ENCODE measurements at places on chromosomes 1 and 21.

DNA sequence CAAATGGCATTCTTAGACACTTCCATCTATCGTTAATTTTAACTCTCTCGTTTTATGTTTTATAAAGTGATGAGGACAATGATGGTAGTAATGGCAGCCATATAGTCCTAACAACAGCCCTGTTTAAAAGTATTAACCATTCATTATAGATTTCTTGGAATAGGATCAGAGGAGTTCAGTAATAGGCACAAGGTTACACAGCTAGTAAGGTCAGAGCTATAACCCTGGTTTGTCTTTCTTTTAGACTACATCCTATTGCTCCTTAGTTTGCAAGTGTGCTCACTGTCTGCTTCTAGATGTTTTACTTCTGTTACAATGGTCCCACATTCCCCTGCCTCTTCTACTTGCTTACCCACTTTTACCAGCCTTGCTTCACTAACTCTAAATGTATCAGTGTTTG, 50.9 kb downstream of the TLCD4 start:
- no peak for DNase-seq

DNA sequence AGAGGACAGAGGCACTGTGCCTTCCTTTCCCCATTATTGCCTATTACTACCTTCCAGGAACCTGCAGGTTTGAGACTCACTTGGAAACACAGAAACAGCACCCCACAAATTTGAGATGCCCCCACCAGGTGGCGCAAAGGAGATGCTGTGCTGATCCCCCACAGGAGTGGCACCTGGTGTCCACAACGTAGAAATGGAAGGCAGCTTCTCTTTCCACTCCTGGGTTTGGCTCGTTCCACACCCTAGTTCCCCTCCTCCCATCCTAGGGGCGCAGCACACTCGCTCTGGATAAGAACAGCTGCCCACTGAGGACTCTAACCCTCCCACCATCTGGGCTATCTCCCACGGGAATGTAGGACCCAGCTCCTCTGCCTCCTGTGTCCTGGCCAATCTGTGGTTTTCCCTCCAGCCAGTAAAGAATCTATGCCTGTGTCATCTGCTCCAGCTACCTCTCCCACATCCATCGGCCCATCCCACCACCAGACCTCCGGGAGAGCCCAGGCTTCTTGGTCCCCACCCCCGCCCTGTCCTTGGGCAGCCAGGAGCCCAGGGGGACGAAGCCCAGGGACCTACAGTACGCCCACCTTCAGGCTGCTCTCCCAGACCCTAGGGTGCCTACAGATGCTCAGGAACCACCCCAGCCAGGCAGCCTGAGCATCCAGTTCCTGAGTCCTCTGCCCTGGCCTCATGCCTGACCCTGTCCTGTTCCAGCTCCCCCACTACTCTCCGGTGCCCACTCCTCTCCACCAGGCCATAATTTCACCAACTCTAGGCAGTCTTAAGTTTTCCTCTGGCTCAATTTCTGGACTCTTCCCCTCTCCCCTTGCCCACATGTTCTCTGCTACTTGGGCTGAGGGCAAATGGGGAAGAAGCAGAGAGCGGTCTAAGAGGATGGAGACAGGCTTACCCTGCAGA, 549 bp downstream of the THBS3 start:
- DNase-seq: peak; percentile 81

- DNase-seq: no peak
These were observed 61.9 kb downstream of the WNT9A start for GRCh38 chr1:227885648-227886502.

GRCh38 chr1:18107369-18108298, at the start of gene IGSF21:
IGSF21 (plus strand) TSS chr1:18107798; CDS start chr1:18108129, 331 bp downstream.
- DNase-seq: no peak

GRCh38 chr1:221664253-221664652, 77.6 kb downstream of the DUSP10 start:
- DNase-seq: no peak

- no peak for DNase-seq
These were observed 234.8 kb downstream of the HMCN1 start for GRCh38 chr1:185969028-185969427.

GRCh38 chr1:6581561-6582305, 1.9 kb downstream of the ZBTB48 start:
- no peak for DNase-seq

DNA sequence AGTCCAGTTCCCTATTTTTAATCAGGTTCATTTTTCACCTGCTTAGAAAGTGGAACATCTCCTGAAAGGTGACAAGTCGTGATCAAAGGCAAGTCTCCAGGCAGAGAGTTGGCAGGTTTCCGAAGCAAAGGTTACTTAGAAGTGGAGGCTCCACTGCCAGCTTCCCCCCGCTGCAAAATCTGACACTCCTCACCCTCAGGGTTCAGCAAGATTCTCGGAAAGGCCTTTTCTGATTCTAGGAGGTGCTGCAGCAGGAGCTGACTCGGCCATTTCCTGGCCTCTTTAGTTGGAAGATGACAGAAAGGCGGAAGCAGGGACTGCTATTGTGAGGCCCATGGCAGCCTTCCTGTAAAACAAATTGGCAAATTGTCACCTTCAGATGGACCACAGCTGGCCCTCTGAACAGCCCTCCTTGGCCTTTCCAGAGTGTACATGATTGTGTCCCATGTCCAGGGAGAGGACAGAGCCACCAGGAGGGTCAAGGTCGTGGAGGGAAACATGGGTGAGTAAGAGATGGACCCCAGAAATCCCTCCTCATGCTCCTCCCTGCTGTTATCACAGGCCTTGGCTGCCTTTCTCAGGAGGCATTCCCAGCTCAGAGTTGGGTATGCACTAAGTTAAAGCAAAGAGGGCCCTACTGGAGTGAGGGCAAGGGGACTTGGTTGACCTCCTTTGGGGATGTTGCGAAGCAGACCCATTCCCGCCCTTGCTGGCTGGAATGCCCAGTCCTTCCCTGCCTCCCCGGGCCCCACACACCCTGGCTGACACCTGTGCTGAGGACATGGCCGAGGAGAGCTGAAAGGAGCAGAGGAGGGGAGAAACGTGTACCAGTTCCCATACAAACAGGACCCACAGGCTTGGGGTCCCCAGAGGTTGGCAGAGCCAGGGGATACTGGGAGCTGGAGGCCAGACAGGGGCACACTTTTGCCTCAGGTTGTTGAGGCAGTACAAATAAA, 115.5 kb upstream of the IRF2BP2 start:
- DNase-seq: peak; percentile 44

DNA sequence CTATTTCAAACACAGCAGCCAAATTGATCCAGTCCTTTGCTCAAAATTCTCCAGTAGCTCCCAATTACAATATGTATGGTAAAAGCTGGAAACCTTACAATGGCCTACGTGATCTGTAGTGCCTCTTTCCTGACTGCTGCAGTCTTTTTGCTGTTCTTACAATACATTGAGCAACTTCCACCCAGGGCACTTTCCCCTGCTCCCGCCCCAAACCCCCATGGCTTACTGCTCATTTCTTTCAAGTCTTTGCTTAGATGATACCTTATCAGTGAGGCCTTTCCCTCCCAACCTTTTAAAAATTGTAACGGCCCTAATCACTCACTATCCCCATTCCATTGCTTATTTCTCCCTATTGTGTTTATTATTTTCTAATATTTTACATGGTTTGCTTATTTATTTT, 43.9 kb upstream of the APOBEC4 start:
- no peak for DNase-seq

DNA sequence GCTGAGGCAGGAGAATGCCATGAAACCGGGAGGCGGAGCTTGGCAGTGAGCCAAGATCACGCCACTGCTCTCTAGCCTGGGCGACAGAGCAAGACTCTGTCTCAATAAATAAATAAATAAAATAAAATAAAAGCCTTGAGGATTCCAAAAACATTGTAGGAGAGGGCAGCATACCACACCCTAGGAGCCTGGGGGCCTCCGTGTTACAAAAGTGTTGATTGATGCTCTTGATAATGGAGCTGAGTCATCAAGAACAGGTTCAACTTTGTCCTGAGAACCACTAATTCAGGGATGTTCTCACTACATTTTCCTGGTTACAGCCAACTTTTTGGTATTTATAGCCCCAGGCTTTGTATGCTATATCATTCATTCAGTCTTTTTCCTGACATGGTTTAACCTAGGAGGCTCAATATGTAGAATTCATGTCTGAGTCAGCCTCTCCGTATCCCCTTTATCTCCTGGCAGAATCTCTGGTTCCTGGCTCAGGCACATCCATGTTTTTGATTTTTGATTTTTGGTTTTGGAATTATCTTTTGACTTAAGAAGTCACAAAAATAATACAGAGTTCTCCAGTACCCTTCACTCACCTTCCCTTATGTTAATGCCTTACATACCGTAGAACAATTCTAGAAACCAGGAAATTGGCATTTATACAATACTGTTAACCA, 69.4 kb downstream of the LRRC8D start:
- no peak for DNase-seq

GRCh38 chr1:168148916-168149315, 12.2 kb upstream of the GPR161 start:
- DNase-seq: no peak

DNA sequence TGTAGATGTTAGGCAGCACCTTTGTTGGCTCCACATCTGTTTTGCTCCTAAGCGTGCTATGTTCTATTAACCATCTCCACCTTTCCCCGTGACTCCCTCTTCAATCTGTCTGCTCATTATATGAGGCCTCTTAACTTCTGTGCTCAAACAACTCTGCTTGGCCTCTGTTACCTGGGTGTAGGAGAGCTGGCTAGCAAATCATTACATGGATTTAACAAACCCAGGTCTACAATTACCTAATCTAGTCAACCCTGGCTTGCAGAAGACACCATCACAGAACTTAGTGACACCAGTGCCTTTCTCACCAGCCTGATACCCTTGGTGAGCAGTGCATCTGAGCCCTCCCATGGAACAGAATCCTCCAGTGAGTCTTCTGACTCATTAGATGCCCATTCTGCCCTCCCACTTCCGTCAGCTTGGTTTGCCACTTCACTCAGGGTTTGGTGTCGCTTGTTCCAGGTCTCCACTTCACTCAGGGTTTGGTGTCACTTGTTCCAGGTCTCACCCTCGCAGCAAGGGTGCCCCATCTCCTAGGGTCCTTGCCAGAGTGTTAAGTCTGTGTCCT, 92.0 kb upstream of the KIF26B start:
- no peak for DNase-seq

GRCh38 chr21:27545754-27546349, 579.0 kb upstream of the ADAMTS5 start:
- DNase-seq: no peak

GRCh38 chr1:82073659-82074058, 272.9 kb downstream of the ADGRL2 start:
- DNase-seq: no peak

GRCh38 chr1:19744335-19744743, 55.4 kb downstream of the TMCO4 start:
- no peak for DNase-seq

DNA sequence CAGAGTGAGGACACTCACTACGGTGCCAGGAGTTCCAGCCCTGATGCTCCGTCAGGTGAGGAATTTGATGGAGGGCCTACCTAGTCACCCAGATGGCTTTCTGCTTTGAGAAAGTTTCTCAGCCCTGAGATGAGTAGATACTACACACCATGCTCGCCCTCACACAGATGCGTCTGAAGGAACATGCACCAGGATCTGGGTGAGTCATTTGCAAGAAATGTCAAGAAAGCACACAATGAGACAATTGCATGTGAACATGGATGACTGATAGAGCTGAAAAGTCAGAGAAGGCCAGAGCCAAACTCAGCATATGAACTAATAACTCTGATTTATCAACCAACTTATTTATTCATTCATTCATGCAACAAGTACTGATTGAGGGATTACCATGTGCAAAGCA, 483.9 kb downstream of the OMA1 start:
- DNase-seq: no peak

GRCh38 chr1:203551550-203551949, 57.6 kb downstream of the OPTC start:
- no peak for DNase-seq

DNA sequence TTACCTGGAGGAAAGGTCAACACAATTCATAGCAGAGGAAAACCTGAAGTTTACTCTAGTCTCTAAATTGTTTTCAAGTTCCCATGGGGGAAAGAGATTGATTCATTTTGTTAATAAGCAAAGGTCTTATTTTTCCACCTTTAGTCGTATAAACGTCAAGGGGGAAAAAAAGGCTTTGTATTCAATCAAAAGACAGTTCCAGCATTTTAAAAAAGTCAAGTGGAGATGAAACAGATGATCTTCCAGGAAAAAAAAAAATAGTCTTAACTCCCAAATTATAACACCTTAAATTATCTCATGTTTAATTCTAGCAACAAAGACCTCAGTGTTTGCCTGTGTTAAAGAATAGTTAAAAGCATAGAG, 140.5 kb downstream of the TOMM20 start:
- DNase-seq: no peak

- DNase-seq: no peak
These were observed 39.0 kb upstream of the LMX1A start for GRCh38 chr1:165395478-165395877.

DNA sequence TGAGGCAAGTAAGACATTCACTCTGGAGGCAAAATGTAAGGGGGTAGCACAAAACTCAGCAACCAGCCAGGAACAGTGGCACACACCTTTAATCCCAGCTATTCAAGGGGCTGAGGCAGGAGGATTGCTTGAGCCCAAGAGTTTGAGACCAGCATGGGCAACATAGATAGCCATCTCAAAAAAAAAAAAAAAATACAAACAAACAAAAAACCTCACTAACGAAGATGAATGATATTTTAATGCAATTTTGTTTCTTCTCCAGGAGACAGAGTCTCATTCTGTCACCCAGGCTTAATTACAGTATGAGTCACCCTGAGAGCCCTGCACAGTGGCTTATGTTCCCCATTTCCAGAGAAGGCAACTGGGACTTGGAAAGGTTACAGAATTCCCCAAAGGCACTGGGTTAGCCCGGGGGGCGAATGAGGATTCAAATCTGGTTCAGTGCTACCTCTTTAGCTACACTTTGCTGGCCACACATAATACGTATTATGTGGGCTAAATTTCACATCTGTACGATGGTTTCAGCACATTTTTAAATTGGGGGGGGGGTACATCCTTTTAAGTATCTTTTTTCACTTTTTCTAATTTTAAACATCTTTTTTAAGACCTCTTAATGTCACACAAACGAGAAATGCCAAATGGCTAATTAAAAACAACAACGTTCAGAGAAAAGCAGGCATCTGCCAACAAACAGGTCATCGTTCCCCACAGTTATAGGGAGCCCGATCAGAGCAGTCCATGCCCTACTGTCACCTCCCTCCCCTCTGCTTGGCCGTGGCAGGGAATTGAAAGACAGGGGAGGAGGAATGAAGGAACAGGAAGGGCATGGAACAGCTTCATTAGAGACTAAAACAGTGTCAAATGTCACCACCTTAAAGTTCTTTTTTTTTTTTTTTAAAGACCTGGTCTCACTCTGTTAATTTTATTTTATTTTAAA, 3.5 kb downstream of the CELA2A start:
- DNase-seq: no peak

GRCh38 chr1:221699978-221700519, 41.8 kb downstream of the DUSP10 start:
- DNase-seq: no peak

GRCh38 chr21:38645282-38645681, 147.0 kb upstream of the ERG start:
- no peak for DNase-seq
